ENCODE measurements at places on chromosomes 16 and 17.

GRCh38 chr16:69100071-69100691 is 5.3 kb upstream of the HAS3 start:
- no peak for DNase-seq

GRCh38 chr16:88008840-88009239 is 57.6 kb downstream of the BANP start:
- DNase-seq = no peak

- no peak for DNase-seq
These were observed 5.1 kb downstream of the SNAI3 start for GRCh38 chr16:88681084-88681680.

DNA sequence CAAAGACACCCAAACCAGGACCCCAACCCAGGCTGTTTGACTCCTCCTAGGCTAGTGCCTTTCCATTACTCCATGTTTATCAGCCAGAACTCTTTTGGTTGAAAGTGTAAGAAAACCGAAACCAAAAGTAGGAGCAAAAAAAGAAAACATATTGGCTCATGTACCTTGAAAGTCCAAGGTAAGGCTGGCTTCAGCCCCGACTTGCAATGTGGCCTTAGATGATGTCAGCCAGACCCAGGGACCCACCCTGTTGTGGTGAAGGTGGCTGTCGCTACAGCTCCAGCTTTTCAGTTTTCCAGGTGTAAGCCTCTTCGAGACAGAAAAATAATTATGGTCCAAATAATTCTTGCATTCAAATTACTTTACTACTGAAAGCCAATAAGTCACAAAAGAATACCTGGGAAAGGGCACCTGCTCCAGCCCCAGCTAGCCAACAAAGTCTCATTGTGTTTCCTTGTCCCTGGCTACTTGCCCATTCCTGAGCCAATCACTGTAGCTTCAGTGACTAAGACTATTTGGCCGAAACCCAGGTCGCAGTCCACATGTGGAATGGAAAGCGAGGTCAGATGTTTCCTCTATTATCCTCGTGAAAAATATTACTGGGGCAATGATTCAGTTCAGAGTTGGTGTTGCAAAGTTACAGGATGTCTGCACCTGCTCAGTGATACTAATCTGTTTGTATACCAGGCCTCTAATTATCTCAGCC is 20.7 kb downstream of the DNAH9 start:
- no peak for DNase-seq

DNA sequence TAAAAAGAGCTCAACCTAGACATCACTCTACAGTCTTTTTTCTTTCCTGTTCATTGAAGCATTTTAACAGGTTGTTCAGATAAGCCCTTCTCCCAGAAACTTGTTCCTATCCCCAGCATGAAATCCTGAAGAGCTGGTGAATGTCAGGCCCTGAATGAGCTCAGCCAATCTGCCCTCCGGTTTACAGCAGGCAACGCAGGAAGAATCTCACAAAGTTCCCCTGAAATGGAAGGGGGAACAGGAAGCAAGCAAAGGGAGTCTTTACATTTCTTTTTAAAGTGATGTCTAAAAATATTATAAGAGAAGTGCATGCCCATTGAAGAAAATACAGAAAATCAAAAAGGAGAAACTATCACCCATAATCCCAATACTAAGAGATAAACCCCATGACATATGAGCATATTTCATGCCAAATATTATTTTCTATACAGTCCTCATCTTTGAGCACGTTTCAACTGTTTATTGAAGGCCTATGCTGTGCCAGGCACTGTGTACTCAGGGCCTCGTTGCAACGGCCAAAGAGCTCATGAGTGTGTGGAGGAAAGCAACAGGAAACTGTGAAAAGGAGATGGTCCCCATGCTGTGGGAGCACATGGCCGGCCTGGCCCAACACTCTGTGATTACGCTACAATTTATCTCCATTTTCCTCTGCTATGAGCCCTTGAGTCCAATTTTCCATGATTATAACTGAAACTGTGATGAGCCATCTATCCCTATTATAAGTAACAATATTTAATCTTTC is 5.7 kb downstream of the TK2 start:
- DNase-seq = no peak

DNA sequence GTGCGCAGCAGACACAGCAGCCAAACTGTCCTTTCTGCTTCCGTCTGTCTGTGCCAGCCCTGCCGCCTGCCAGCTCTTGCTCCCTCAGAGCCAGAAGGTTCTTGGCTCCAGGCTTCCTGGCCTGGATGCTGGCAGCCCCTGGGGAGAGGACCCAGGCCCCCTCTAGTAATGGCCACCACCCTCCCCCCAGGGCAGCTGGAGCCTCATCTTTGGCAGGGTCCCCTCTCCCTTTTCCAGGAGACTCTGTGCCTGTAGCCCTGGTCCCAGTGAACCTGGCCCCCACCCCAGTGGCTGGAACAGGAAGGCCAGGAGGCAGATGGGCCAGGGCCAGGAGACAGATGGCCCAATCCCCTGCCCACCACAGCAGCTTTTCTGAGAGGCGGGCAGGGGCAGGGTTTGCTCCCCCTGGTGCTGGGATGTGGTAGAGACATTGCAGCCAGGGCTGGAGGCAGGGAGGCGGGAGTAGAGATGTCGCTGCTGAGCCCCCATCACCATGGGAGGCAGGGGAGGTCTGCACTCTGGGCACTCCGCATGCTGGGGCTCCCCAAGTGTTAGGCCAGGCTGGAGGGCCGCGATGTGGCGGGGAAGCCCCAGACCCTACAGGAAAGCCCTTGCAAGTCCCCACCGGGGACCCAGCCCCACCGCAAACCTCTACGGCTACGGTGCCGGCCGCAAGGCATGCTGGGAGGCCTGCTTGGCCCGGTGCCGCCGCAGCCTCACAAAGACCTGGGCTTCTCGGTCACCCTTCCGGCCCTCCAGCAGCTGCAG is 16.7 kb downstream of the UNC13D start:
- DNase-seq = peak; percentile 53

DNA sequence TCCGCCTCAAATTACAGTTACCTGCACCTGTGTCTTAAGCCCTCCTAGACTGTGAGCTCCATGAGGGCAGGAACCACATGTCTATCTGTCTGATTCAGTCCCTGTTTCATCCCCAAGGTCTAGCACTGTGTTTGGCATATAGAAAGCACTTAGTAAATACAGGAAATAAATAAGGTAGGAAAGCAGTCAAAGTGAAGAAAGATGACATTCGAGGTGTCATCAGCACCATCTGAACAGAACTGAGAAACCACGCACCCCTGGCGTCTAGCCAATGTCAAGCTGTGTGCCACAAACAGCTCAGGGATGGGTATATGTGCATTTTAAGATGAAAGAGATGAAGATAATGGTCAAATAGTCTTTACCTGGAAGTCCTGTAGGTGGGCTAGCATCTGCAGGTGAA is 79.6 kb upstream of the ATP2A3 start:
- DNase-seq = peak; percentile 5

- DNase-seq = no peak
These were observed 144.3 kb downstream of the ABCC12 start for GRCh38 chr16:48011466-48011865.

- DNase-seq = no peak
These were observed 14.2 kb downstream of the SNX20 start for GRCh38 chr16:50666658-50667496.

GRCh38 chr17:17741349-17742023 is 60.2 kb downstream of the RAI1 start:
- DNase-seq = no peak

GRCh38 chr17:15278380-15278779 is 13.3 kb upstream of the PMP22 start:
- no peak for DNase-seq

- DNase-seq = no peak
These were observed 4.4 kb upstream of the CARHSP1 start for GRCh38 chr16:8872967-8873865.

DNA sequence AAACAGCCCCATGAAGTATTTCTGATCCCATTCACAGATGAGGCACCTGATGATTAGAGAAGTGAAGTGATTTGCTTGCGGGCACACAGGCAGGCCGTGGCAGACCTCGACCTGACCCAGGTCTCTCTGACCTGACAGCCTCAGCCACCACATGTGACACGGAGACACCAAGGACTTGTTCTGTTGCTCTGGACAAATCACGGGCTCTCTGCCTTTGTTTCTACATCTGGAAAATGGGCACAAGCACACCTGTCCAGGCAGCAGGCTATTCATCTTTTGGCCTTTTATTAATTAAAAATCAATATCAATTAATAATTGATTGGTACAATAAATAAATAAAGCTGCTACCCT is 3.4 kb downstream of the MAP3K14 start:
- no peak for DNase-seq

DNA sequence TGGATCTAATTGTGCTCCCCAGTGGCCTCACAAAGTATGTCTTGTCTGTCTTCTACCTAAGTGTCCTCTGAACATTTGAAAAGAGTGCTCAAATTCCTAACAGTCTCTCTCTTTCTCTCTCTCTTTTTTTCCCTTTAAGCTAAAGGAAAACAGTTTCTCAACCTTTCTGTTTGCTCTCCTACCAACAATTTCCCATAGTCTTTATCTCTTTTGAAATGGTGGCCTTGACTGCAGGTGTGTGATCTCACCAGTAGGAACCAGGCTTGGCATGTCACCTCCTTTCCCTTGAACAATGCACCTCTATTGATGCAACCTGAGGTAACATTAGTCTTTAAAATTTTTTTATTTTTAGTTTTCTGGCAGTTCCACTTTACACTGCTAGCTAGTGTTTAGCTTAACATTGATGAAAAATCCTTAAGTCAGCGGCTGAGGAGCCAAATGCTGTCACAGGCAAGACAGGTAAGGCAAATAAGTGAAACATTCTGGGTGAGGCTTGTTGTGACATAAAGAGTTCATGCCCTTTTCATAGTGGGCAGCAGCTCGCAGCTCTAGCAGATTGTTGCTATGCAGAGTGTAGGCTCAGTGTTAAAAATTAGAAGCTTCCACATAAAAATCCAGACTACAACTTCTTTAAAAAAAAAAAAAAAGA is 273.4 kb downstream of the HAPSTR1 start:
- DNase-seq = no peak

DNA sequence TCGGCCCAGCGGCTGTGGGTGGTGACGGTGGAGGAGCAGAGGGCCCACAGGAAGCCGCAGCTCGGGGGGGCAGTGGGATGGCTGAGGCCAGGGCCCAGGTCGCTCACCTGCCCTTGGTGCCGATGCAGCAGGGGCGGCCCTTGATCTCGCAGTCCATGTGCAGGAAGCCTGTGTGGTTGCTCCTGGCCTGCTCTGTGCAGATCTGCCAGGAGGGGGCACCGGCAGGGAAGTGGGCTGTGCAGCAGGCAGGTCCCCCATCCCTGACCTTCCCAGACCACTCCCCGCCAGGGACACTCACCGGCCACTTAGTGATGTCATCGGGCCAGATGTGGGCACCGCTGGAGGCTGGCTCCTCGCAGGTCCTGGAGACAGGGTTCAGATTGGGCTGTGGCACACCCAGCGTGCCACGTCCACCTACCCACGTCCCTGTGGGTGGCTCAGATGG is 6.2 kb downstream of the AANAT start:
- no peak for DNase-seq

DNA sequence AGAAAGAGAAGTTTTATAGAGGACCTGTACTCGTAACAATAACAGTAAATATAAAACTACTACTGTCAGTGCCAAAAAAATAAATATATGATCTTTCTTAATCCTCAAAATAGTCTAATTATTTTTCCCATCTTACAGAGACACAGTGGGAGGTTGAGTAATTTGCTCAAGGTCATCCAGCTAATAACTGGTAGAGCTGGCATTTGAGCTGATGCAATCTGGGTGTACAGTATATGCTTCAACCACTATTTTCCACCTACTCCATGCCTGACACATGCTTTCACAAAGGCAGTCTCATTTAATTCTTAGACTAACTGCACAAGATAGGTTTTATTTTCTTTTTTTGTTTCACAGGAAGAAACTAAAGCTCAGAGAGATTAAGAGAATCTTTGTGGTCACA is 33.6 kb downstream of the PIGL start:
- no peak for DNase-seq

- DNase-seq = peak; percentile 22
These were observed 3.3 kb downstream of the COL1A1 start for GRCh38 chr17:50198026-50198669.

DNA sequence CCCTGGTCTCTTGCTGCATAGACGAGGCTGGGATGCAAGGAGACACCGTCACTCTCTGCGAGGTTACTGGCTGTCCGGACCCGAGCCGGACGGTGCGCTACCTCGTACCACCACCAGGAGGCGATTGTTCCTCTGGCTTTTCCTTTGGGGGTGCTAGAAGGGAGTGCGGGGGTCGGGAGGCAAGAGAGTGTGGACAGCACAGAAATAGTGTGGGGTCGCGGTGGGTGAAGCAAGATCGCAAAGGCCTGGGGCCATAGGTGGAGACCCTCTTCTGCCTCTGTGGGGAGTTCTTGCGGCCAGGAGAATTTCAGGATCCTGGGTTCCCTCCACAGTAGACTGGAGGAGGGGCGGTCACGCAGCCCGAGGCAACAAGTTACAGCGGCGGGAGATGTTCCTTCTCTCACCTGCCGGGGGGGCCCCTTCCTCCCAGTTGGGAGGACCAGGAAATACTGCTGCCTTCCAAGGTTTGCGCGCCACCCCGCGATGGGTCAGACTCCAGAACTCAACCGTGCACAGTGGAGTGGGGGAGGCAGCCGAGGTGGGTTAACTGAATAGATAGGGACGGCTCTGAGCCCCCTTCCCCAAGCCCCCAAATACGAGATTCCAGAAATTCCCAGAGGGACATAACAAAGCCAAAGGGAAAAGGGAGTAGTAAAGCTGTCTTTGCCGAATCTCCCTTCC is 6.9 kb downstream of the PHOSPHO1 start:
- DNase-seq = no peak

- no peak for DNase-seq
These were observed 62.8 kb downstream of the CACNG1 start for GRCh38 chr17:67107171-67107570.

- no peak for DNase-seq
These were observed 137.9 kb upstream of the CACNG3 start for GRCh38 chr16:24118126-24118821.

- DNase-seq = peak; percentile 69
These were observed at the start of gene SMURF2 for GRCh38 chr17:64661976-64662773. Gene SMURF2 (minus strand): TSS chr17:64662307. CDS start chr17:64661880, 427 bp downstream.

GRCh38 chr17:14947671-14948070 is 317.5 kb downstream of the PMP22 start:
- DNase-seq = no peak

Data from stimulated activated CD4-positive, alpha-beta T cell treated with anti-CD3 and anti-CD28 coated beads, Interleukin-15, amount 100 ng/mL, for 1 hour (primary cell).